Inflammatory macrophage (primary cell): ENCODE measurements at places on chromosomes 12 and 14.

DNA sequence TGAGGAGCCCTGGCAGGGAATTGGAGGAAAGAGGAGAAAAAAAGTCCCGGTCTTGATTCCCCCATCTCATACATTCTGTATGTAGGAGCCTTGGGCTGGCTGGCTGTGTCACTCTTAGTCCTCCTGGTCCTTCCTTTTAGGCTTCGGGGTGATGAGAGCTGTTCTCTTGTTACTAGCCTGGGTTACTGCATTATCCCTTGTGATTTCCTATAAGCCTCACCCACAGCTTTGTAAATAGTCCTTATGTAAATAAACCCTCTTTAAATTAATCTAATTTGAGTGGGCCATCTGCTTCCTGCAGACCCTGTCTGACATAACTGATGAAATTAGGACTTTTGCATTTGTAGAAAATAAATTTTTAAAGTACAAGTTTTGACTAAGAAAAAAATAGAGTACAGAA, 19.2 kb downstream of the DNM1L start:
- DNase-seq, result no peak

DNA sequence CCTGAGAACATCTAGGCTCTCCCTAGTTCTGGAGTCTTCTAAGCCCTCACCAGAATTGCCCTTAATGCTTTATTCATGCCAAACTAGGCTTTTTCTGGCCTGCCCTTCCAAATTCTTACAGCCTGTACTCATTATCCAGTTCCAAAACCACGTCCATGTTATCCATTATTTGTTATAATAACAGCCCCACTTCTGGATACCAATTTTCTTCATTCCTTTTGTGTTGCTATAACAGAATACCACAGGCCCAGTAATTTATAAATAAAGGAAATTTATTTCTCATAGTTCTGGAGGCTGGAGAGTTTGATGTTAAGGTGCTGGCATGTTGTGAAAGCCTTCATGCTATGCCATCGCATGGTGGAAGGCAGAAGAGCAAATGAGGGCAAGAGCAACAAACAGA, 68.0 kb upstream of the AMIGO2 start:
- no peak for DNase-seq

DNA sequence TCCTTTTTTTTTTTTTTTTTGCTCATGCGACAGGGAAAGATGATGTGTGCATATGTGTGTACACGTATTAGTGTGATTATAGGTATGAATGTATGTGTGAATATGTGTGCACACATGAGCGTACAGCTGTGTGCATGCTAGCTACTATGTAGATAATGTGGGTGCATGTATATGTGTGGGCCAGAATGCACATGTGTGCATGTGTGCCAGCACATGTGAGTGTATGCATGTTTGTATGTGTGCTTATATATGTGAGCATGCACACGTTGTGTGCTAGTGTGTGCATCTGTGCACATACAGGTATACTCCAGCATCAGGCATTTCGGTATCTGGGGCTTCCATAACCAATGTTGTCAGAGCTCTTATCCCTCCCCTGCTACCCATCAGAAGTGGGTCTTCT, 541.1 kb downstream of the AACS start:
- DNase-seq, result no peak

- peak; percentile 73 for DNase-seq
Measured at GRCh38 chr12:104303538-104304151, at the start of gene EID3. TSS of gene EID3 (plus strand) at chr12:104303739. CDS start at chr12:104303935, 196 bp downstream.

DNA sequence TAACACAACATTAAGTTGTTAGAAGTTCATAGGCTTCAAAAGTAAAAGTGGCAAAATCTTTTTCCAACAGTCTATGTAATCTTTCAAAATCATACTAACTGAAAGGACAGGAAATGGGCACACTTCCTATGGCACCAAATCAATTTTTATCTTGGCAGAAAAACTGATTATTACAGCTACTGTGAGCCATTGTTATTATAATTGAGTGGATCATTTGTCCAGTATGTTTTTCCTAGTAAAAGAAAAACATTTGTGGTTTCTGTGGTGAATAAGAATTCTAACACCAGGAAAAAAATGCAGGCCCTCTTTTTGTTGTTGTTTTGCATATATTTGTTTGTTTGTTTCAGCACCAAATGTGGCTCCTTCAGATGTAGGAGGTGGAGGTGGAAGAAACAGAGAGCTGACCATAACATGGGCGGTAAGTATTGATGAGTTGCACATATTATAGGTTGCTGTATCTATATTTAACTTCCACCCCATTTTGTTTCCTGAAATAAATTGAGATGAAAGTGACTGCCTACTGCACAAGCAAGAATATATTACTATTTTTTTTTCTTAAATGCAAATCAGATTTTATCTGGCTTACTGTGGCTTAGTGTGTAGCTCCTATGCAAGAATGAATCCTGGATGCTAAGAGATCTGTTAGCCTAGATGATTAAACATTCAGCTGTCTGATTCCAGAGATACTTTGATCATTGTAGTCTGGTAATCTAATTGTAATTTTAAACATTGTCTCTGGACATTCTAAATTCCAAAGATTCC, 174.1 kb upstream of the PDZRN4 start:
- no peak for DNase-seq

DNA sequence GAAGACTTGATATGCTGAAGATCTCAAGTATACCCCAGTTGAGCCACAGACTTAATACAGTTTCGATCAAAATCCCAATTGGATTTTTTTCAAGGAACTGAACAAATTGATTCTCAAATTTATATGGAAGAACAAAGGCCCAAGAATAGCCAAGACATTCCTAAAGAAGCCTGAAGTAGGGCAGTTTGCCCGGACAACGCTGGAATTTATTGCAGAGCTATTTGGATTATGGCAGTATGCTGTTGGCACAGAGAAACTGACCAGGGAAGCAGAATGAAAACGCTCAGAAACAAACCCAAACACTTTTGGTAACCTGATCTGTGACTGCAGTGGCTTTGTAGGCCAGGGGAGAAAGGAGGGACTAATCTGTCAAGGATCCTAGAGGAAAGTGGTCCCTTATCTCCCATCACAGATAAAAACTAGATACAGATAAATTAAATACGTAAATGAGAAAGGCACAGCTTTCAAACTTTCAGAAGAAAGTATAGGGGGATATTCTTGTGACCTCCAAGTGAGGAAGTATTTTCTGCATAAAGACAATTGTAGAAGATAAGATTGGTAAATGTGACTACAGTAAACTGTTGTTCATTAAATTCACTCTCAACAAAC, 35.9 kb upstream of the GSC start:
- DNase-seq, result no peak

DNA sequence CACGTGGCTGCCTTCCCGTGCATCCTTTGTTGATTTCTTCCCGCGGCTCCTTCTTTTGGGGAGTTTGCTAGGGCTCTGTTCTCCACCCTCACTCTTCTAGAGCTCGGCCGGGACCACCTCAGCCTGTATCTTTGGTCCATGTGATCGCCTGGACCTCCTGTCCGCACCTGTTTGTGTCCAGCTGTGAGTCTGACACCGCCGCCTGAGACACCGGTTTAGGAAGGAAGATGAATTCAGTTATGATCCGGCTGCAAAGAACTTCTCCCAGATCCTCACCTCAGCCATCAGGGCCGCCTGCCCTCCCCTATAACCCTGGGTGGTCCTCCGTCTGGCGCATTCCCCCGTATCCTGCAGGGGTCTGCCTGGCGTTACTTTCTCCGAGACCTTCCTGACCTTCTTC, 690 bp upstream of the TDRD9 start:
- no peak for DNase-seq

DNA sequence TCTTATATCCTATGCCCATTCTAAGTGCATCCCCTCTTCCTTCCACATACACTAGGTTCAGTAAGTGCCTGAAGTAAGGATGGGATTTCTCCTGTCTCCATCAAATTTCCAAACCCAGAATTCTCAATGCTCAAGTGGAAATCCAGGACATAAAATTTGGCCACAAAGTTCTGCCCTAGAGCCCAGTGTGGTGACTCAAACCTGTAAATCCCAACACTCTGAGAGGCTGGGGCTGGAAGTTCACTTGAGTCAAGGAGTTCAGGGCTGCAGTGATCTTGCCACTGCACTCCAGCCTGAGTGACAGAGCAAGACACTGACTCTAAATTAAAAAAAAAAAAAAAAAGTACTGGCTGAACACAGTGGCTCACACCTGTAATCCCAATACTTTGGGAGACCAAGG, 4.5 kb upstream of the ARF3 start:
- DNase-seq, result no peak

- peak; percentile 53 for DNase-seq
Measured at GRCh38 chr14:35818346-35819115, 7.6 kb upstream of the BRMS1L start.

DNA sequence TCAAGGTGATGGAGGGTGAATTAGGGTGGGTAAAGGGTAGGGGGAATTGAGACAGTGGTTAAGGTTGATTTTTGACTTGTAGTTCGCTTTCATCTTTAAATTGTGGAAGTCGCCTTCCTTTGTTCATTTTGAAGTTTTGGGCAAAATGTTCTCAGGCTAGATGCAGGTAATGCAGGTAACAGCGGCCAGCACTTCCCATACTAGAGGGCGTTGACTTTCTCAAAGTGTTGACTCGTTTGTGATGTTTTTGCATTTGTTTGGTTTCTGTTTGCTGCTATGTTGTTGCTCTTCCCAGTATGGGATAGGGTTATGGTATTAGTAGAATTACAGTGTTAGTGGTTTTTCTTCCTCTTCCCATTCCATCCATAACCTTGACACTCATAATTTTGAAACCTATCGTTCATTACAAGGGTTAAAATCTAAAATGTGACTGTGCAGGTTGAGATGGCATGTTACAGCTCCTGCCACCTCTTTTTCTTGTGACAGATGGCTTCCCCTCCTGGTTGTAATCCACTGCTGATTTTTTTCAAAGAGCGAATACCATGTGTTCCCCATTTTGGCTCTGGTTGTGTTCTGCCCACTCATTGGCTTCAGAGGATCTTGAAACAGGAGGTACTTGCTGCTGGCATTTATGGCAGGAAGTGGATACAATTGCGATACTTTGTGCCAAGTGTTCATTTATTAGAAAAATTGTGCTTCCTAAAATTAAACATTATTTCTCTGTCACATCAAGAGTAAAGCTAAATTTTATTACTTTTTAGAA, 57.1 kb downstream of the ERC1 start:
- DNase-seq, result peak; percentile 89

DNA sequence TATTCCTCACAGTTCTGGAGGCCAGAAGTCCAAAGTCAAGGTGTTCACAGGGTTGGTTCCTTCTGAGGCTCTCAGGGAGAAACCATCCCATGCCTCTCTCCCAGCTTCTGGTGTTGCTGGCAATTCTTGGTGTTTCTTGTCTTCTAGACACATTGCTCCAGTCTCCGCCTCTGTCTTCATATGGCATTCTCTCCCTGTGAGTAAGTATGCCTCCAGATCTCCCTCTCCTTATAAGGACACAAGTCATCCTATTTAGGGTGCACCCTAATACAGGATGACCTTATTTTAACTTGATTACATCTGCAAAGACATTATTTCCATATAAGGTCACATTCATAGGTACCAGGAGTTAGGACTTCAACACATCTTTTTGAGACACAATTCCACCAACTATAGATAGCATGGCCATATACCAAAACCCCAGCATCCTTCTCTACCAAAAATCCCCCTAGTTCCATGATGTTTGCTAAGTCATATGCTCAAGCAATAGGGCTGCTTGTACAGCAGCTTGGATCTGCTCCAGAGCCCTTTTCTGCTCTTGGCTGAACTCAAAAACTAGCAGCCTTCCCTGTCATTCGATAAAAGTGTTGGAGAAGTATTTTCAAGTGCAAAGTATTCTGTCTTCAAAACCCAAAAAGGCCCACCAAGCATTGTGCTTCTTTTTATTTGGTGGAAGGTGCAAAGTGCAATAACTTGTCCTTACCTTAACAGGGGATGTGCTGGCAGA, 79.2 kb upstream of the CMKLR1 start:
- no peak for DNase-seq

DNA sequence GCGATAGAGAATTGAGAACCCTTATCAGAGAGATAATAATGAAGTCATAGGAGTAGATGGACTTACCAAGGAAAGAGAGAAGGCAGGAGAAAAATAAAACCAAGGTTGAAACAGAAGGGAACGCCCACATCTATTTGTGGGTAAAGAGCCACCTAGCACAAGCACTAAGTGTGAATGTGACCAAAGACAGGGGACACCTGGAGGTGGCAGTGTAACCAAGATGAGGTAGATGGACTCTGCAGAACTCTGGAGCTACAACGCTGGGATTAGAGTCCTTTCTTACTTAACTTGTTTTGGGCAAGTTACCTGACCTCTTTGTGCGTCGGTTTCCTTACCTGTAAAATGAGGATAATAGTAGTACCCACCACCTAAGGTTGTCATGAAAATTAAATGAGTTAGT, 101.9 kb downstream of the SLC5A8 start:
- DNase-seq, result no peak

DNA sequence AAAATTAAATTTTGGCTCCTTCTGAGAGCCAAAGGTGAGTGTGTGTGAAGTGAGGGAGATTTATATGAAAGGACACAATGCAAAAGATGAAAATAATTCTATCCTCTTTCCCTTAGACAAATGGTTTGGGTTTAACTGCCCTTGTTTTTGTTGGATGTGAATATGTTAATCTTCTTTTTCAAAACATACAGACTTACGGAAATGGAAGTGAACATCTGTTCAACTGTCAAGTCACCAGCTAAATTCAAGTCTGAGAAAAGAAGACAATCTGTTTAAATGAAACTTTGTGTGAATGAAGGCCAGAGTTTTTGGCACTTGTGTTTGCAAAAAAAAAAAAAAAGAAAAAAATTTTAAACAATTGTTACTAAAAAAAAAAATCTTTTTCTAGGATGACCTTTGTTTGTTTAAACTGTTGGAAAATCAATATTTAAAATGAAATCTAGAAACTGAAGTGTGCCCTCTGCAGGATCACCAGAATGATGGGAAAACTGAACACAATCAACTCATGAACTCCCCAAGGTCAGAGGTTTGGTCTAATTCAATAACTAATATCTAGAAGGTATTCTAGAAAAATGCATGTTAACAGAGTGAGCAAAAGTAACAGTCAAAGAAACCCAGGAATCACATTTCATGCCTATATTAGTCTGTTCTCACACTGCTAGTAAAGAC, 448.8 kb downstream of the FLRT2 start:
- DNase-seq, result no peak

DNA sequence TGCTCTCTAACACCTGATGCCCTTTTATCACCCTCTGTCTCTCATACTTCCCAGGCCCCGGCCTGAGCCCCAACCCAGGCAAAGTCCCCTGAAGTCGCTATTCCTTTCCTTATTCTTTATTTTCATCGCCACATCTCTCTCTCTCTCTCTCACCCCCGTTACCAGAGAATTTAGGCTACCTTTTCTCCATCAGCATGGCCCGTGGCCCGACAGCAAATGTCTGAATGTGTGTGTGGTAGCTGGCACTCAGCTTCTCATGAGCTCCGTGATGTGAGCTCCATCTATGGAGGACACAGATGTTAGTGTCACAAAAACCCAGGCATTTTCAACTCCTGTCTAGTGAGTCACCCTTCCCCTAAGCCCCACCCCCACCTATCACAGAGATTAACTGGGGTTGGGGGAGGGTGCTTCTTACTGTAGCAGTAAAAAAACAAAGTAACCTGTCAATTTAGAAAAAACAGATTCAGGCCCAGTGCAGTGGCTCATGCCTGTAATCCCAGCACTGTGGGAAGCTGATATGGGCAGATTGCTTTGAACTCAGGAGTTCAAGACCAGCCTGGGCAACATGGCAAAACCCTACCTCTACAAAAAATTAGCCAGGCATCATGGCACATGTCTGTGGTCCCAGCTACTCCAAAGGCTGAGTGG, 53.8 kb downstream of the VCPKMT start:
- no peak for DNase-seq
